Sigmoid colon (tissue), 7 donors: ENCODE measurements at places on chromosomes 3 and 15. TPM values are rescaled to one million over a fixed set of nuclear protein-coding genes. Genes with fewer than 3 reads are reported as not detected.

- DNase-seq = no peak
These were observed 315.4 kb downstream of the PTPRG start for GRCh38 chr3:61876797-61877196.

GRCh38 chr3:16239780-16240179, 25.0 kb downstream of the DPH3 start:
- DNase-seq = no peak

CFAP91 gene
- 10.8 TPM for total RNA-seq

DNA sequence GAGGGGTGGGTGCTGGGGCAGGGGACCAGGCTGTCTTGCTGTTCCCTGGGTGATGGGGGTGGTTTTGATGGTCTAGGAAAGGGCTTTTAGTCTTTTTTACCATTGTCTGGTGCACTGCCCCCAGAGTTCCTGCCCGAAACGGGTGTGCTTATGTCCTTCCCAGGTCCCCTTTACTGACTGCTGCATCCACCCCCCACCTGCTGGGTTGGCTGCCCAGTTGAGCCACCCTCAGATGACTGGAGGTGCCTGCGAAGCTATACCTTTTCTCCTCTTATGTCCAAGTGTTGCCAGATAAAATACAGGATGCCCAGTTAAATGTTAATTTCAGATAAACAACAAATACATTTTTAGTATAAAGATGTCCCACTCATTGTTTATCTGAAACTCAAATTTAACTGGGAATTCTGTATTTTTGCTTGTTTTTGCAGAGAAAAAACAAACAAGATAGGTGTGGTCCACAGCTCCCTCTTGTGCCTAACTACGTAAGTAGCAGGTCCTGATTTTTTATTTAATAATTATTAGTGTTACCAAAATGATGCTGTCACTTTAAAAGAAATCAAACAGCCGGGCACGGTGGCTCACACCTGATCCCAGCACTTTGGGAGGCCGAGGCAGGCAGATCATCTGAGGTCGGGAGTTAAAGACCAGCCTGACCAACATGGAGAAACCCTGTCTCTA, 6.1 kb upstream of the RPP14 start:
- DNase-seq = no peak

DNA sequence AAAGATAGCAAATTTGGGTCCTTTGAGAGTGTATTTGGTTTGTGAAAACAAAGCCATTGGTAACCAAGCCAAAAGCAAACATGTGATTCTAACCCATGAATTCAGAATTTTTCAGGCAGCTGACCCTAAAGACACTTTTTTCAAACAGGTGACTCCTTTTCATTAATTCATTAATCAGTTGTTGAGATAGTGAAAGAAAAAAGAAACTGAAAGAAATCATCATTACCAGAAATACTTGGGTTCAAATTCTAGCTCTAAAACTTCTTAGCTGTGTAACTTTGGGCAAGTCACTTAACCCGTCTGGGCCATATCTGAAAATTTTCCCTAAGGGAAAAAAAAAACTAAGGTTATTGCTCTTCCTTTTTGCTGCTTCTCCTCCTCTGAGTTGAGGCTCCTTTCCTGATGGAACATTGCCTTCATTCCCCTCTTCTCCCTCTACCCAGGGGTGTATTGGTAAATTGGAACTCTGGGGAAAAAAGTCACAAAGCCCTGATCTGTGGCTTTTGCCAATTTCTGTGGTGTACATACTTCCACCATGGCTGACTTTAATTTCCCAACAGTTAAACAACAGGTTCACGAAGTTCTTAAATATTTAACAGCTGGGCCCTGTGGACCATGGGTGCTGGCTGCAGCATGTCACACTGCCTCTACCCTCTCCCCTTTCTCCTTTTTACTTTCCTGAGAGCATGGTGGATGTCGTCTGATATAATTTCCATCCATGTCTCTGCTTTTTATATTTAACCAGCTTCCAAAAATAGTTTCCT, 120.3 kb downstream of the ASB7 start:
- DNase-seq = no peak

GRCh38 chr3:14691239-14691638, 16.3 kb downstream of the C3orf20 start:
- no peak for DNase-seq

DNA sequence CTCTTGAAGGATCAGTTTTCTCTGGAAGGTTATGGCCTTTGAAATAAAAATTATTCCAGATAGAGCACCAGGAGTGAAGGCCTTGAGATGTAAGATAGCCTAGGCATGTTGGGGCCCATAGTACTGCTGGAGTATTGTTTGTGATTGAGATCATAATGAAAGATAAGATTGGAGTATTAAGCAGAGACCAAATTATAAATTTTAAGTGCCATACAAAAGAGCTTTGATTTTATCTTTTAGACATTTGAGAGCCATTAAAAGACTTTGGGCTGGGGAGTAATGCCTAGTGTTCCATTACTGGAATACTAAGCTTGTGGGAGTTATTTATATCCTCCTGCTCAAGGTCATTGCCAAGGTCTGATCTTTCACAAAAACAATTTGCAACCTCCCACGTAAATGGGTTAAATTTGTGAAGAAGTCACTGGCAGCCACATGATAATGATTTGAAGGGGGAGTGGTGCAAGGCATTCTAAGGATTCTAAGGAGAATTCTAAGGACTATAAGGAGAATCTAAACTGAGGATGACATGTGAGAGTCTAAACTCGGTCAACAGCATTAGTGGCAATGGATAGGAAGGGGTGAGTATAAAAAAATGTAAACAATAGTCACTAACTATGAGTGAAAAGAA, 12.8 kb downstream of the ELL3 start:
- no peak for DNase-seq

GRCh38 chr3:39024497-39024896, 27.2 kb downstream of the SCN11A start:
- DNase-seq = no peak

BCHE gene
- total RNA-seq = 69.3 TPM
